ENCODE measurements at places on chromosomes 7 and 10. TPM values are rescaled to one million over a fixed set of nuclear protein-coding genes. Genes with fewer than 3 reads are reported as not detected.

DNA sequence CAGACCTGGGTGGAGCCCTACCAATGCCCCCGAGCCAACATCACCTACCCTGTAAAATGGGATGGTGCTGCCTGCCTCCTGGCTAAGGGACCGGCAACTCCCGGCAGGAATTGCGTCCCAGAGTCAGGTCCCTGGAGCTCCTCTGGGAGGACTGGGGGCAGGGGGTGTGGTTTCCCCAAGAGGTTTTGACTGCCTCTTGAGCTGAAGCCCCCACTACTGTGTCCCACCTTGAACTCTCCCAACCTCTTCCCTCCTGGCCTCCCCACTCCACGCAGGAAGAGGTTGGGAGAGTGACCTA lies 1.3 kb downstream of the SH2B2 start:
- no peak for DNase-seq

DNA sequence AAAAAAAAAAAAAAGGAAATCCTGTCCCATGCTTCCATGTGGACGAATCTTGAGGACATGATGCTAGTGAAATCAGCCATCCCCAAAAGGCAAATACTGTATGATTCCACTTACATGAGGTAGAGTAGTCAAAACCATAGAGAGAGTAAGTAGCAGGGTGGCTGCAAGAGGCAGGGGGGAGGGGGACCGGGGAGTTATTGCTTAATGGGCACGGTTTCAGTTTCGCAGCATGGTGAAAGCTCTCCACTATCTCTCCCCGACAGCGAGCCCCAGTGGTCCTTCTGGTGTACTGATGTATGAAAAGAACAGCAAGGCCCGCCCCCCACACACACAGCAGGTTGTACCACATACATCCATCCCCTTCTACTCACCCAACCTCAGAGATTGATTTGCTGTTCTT lies 32.8 kb downstream of the NOD1 start:
- peak; percentile 76 for DNase-seq

GRCh38 chr7:130266258-130266960 lies at the start of gene CPA2:
Gene CPA2, plus strand, starts transcription at chr7:130266863. Its CDS starts 19 bp downstream, at chr7:130266882.
- DNase-seq: no peak

The AMPH gene
- 2.6 TPM for total RNA-seq

DNA sequence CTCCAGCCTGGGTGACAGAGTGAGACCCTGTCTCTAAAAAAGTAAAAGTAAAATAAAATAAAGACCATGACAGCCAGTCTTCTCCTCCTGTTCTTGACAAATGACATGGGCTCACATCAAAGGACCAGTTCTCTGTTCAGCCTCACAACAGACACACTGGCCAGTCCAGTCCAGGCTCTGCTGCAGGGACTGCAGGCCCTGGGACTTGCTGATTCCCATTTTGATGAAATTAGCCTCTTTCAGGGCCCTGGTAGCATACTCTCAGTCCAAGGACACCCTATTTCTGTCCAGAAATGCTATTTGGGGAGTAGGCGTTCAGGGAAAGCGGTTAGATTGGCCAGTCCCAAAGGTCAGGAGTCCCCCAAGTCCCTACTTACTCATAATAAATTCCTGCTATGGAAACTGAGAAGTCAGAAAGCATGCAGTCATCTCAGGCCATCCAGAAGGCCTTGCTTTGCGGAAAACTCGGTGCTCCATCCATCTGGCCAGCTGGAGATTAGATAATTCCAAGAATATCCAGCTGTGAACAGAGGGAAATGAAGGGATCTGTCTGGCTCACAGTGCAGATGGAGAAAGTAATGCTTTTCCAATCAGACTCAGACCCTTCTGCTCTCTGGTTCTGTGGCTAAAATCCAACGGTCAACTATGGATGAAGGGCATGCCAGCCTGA lies 74.4 kb downstream of the RAB11FIP2 start:
- DNase-seq: no peak

DNA sequence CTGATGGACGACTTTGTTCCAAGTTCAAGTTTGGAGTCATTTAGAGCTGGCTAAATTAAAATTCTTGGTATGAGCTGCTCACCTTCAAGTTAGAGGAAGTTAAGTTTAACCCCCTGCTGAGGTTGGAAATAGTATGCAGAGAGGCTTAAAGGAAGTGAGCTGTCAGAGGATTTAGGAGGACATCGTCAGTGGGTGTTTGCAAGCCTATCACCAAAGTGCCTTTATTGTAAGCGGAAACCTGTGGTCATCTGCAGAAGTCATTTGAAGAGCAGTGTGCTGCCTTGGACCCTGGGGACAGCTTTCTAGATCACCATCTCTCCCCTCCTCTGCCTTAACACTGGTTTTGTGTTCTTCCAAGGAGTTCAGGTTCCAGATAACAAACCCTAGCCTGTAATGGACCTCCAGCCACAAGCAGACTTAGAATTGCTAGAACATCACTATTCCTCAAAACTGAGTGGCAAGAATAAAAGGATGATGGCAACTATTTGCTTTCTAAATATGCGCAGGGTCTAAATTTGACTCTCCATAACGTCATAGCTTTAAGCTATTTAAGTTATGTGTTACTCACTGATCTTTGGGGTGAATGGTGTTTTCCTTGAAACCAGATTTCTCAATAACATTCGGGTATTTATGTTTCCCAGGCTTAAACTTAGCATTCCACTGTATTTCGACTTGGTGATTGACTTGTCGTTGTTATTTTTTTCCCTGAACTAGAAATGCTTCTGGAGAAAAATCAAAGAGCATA lies 93.4 kb downstream of the SLC39A12 start:
- no peak for DNase-seq

Data from left ventricle myocardium inferior (tissue), 1 donor.